ENCODE measurements at places on chromosomes 2 and 18.
A peak's percentile ranks its signal among the peaks of the same experiment; 100 is the strongest.

GRCh38 chr2:235498541-235498940, 4.7 kb downstream of the AGAP1 start:
- DNase-seq: no peak

GRCh38 chr2:98474979-98475632, 30.4 kb downstream of the INPP4A start:
- no peak for DNase-seq

DNA sequence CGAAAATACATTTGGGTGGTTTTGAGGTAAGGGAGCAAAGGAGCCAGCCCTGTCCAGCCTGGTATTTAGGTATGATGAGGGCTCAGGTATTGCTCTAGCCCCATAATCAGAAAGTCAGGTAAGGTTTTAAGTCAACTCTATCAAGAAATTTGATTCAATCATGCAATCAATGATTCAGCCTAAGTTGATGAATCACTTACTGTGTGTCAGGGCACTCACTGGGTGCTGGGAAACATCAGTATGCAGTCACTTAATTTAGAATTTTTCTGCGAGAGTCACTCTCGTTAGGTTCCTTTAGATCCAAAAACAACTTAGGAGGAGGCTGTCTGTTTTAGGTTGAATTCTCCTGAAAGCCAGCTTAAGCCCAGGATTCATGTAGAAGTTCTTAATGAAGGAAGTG, 17.7 kb upstream of the SERPINB2 start:
- no peak for DNase-seq

DNA sequence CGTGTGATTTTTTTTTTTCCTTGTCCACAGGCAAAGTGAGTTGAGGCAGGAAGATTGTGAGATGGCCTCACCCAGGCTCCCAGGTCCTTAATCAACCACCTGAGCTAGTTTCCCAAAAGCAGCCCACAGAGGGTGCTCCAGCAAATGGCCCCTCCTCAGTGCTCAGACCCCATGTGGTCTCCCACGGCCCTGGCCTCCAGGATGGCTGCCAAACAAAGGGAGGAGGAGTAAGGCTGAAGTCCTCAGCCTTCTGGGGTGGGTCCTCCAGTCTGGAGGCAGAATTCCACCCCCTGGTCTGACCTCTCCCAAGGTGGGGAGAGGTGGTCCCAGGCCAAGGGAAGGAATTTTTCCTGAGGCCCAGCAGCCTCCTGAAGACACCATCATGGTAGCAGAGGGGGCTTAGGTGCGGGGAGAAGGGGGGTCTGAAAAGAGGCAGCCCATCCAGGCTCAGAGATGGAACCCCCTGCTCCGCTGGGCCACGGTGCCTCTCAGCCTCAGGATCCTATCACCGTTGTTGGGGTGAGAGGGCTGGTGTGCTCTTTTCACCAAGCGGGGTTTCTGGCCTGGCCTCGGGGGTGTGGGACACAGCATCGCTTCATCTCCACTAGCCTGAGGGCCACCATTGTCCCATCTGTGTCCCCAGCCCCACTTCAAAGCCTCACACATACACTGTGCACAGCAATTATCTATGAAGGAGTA, 2.3 kb downstream of the NGEF start:
- DNase-seq: no peak

DNA sequence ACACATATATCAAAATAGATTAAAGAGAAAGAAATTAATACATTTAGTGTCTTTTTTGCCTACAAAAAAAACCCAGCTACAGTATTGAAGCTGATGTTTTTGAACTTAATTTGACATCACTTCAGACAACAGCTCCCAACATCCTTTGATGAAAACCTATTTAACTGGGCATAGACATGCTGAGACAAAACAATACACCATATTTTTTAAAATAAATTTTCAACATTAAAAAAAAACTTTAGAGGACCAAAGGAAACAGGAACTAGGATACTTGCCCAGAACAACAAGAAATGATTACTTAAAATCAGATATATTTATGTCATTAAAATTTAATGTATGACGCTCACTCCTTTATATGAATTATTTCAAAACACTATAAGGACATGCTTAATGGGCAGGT, 178.1 kb downstream of the MREG start:
- no peak for DNase-seq

DNA sequence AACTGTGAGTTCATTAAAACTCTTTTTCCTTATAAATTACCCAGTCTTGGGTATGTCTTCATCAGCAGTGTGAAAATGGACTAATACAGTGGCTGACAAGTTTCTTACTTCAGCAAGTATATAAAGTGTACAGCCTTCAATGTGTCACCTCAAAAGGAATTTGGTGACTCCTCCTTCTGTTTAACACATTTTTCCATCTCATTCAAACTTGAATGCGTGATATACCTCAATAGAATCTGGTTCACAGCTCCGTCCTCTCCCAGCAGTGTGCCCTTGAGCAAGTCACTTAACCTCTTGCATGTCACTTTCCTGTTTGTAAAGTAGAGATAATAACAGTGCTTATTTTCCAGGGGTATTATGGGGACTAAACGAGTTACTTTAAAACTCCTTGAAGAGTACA, 159.6 kb downstream of the CCBE1 start:
- no peak for DNase-seq

GRCh38 chr2:51149725-51150124, 117.8 kb upstream of the NRXN1 start:
- no peak for DNase-seq

GRCh38 chr2:16260041-16260830, 319.9 kb downstream of the MYCN start:
- no peak for DNase-seq

- DNase-seq: no peak
Observed at GRCh38 chr2:102176172-102176571, 10.7 kb upstream of the IL1RL2 start.

DNA sequence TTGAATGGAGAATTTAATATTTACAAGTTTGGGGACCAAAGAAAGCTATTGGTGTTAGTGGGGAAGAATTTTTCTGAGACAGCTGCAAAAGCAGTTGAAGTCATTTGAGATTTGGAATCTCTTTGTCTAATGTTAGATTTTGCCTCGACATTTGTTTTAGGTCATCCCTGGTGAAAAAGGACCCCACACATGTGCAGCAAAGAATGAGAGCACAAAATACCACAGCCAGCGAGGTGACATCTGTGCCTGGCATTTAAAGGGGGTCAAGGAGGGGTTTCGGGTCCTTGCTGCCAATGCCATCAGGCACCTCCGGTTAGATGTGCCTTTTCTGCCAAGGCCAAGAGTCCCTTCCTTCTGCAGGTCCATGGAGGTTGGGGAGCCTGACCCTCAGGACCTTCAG, 173.3 kb downstream of the TRIB2 start:
- peak; percentile 22 for DNase-seq

DNA sequence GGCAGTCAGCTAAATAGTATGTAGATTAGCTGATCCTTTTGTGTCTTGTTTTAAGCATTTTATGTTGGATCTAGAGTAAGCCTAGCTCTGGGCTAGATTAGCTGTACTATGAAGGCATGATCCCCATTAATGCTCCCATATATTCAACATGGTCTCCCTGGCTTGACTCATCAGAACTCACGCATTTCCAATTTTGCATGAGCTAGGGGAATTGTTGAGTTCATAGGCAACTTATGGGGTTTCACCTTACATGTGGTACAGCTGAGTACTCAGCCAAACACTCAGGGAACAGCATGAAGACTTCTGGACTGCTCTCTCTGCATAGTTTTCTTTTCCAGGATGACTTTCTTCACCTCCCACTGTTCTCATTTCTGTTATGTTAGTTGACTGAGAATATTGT, 248.2 kb downstream of the TMX3 start:
- no peak for DNase-seq

DNA sequence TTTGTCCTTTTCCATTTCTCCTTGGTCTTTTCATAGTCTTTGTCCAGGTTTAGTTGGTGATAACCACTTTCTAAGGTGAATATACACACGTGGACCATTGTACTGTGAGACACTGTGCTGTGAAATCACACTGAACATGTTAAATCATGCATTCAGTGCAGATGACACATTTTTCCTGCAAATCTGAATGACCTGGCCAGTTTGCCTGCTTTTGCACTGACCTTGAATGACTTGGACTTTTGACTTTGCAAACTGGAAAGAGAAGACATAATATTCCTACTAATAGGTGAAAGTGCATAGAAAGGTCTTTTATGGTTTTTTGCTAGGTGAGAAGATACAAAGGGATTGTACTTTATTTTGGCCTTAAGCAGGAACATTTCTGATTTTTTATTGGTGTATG, 21.7 kb upstream of the PHLPP1 start:
- DNase-seq: no peak

- no peak for DNase-seq
Observed at GRCh38 chr2:7845332-7845731, 836.5 kb upstream of the ID2 start.

- no peak for DNase-seq
Observed at GRCh38 chr18:56937874-56938430, 208.9 kb upstream of the BOD1L2 start.

GRCh38 chr18:72692086-72692485, 147.9 kb upstream of the CBLN2 start:
- DNase-seq: no peak

GRCh38 chr2:4539121-4539520, 835.7 kb downstream of the DCDC2C start:
- no peak for DNase-seq

DNA sequence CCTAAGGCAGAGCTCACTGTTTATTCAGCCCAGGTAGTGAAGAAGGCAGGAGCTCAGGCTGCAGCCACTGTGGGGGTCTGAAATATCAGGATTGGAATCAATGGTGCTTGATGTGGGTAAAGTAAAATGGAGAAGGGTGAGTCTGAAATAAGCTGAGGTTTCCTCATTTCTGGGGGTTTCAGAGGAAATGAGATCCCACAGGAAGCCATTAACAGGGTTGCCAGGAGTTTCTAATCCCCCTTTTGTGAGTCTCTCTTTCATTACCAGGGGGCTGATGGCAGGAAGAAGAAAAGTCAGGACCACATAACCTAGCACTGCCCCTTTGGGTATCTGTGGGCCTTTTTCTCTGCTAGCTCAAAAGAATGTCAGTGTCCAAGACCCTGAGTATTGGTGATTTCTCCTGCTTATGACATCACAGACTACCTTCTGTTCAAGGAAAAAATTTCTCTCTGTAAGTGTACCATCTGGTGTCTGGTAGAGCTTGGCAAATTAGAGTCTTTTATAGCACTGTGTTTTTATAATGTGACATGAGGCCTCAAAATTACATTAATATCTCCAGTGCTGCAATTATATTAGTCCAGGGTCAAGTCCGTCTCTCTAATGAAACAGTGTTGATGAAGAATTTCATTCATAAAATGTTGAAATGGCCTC, 56.0 kb downstream of the LBH start:
- no peak for DNase-seq

- DNase-seq: no peak
Observed at GRCh38 chr18:55018602-55019001, 59.3 kb upstream of the CCDC68 start.

DNA sequence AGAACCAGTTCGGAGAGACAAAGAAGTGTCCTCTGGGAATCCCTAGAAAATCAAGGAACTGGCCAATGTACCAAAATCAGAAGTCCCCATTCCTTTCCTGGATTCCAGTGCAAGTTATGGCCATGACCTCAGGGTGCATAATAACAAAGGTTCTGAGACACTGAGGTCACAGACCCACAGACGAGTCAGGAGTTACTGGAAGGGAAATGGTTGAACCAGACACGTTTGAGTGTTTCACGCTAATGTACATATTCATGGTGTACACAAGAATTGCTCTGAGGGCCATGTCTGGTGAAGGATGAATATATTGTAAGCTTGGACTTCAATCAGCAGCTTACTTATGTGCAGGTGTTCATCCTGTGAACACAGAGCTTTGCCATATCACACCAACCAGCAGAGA, 58.6 kb upstream of the KLHL29 start:
- no peak for DNase-seq

DNA sequence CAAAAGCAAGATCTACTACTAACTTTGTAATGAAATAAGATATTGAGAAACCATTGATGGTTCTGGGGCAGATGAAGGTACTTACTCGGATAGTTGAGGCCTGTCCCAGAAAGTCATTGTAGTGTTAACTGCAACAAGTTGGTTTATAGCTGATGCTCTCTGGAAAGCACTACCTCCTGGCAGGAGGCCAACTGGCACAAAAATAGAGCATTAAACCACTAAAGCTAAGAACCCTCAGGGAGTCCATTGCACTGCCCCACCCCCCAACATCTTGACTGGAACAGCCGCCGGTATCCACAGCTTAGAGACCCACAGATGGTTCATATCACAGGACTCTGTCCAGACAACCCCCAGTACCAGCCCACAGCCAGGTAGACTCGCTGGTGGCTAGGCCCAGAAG, 552.5 kb upstream of the CRIM1 start:
- DNase-seq: no peak

GRCh38 chr18:65124633-65125032, 626.2 kb upstream of the CDH7 start:
- DNase-seq: no peak

GRCh38 chr2:12918835-12919445, 202.2 kb downstream of the TRIB2 start:
- peak; percentile 66 for DNase-seq

GRCh38 chr2:65431421-65432226, 775 bp downstream of the SPRED2 start:
- DNase-seq: peak; percentile 63

DNA sequence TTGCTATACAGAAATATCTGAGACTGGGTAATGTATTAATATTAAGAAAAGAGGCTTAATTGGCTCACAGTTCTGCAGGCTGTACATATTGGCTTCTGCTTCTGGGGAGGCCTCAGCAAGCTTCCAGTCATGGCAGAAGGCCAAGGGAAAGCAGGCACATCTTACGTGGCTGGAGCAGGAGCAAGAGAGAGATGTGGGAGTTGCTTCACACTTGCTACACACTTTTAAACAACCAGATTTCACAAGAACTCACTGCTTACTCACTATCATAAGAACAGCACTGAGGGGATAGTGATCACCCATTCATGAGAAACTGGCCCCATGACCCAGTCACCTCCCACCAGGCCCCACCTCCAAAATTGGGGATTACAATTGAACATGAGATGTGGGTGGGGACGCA, 50.6 kb downstream of the MAPRE2 start:
- DNase-seq: no peak
